ENCODE measurements at places on chromosomes 4 and X.

GRCh38 chr4:89158884-89159503, 47.7 kb downstream of the TIGD2 start:
- peak; percentile 20 for DNase-seq

- no peak for DNase-seq
Observed at GRCh38 chr4:184174571-184175488, 42.8 kb downstream of the ENPP6 start.

DNA sequence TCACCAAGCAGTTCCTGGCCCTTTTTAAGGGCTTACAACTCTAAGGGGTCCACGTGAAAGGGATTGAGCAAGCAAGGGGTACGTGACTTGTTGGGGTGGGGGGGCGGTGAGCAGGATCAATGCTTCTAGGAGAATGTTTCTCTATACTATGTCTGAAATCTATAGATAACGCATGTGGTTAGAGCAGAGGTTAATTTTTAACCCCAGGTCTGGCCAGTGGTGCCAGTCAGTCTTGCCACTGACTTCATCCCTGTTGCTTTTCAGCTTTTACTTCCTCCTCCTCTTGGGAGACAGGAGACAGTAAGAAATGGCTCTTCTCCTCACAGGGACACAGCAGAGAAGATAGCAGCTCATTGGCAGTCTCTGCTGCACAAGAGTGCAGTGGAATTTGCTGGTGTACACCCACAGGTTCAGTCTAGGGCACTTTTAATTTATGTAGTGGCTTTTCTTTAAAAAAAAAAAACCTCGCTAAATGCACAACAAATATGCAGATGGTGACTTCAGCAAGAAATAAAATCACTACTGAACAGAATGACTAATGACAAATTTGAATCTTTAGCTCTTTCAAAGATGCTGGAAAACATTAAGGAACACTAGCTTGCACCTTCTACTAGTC, 190.5 kb downstream of the CCNG2 start:
- DNase-seq = no peak

DNA sequence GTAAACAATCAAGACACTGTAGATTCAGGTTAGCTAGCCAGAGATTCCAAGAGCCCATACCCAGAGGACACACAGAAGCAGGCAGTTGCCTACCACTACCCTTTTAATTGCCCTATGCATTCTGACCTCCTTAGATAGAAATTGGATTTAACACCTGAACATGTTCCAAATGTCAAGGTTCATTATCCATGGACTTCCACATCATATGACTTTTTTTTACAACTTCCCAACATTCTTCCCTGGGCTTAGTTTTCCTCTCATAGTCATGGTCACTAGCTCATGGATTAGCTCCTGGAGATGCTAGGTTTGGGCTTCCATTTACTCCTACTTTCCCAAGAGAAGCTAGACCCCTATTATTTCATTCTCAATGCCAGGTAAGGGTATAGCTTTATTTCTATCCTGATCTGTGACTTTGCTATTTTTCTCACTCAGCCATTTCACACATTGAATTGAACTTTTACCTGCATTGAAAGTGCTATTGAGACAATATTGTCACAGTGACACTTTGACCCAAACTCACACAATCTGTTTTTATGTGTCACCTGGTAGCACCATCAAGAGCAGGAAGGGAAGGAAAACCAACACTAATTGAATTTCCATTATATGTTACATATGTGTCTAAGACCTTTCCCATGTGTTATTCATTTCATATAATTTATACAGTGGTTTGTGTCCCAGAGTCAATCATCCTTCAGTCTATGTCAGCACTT, 44.0 kb upstream of the PRKG2 start:
- no peak for DNase-seq

- no peak for DNase-seq
Observed at GRCh38 chrX:9647431-9647830, 118.2 kb downstream of the GPR143 start.

DNA sequence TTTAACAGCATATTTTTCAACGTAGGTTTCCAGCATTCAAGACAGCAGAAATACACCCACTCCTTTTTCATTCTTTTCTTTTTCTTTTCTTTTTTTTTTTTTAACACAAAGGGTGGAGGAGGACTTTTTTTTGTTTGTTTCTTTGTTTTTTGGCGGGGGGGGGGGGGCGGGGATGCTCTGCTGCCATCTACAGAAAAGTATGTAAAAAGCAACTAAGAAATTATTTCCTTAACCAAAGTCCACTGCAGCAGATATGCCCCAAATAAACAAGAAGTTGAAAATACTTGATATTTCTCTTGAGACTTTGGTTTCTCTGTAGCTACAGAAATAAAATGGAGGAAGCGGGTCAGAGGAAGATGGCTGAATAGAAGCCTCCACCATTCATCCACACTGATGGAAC, 63.2 kb upstream of the PBDC1 start:
- no peak for DNase-seq

- DNase-seq = no peak
Observed at GRCh38 chr4:3209551-3210325, 39.2 kb upstream of the MSANTD1 start.

GRCh38 chr4:106126062-106126461, 189.9 kb downstream of the TBCK start:
- no peak for DNase-seq

DNA sequence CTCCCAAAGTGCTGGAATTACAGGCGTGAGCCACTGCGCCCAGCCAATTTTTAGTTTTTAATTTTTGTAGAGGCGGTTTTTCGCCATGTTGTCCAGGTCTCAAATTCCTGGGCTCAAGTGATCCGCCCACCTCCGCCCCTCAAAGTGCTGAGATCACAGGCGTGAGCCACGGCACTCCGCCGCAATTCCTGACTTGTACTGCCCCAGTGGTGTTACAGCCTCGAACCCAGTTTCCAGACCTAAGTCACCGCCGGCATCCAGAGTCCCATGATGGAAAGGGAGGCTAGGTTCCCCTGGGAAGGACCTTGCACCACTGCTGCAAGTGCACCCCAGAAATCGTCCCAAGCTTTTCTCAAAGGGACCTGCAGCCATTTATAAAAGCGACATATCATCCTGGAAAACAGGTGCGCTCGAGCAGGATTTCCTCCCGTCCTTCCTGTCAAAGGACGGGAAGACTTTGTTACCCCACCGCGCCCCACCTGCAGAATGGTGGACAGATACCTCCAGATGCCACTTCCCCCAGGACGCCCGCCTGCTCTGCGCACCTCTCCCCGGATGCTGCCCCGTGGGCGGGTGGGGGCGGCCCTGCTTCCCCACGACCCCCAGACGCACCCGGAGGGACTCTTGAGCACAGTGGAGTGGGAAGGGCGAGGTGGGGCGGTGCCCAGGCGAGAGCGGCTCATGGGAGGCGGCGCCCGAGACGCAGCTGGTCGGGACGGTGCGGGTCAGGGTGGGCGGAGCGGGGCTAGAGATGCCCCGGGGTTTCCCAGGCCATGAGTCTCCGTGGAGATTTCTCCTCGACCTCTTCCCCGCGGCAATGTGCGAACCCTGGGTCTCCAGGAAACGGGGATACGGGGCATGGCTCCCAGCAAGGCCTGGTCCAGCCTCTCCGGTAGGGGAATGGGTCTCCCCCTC, 947 bp upstream of the RPL10 start:
- DNase-seq = peak; percentile 54

DNA sequence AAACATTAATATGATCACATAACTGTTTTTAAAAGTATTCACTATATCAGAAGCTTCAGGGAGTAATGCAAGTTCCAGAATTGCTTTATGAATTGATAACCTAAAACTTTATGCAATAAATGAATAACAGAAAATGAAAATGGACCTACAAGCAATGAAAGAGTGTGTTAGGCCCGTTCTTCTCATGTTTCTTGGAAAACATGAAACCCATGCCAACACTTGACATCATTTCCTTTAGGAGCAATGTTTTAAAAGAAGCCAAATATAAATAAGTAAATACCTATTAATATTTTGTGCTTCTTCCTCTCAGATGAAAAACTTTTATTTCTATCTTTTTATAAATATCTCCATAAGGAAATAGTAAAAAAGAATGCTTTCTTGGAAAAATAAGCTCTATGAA, 123.0 kb upstream of the GALNT7 start:
- no peak for DNase-seq

GRCh38 chrX:46040001-46040400, 505.2 kb downstream of the ZNF674 start:
- no peak for DNase-seq

- no peak for DNase-seq
Observed at GRCh38 chr4:128633067-128633466, 176.4 kb upstream of the JADE1 start.

GRCh38 chr4:107824350-107825071, at the start of gene SGMS2:
Gene SGMS2 (plus strand): TSS chr4:107824932. CDS start chr4:107895554, 70,622 bp downstream.
- peak; percentile 5 for DNase-seq

GRCh38 chr4:90852237-90852636, 725.0 kb downstream of the CCSER1 start:
- no peak for DNase-seq

DNA sequence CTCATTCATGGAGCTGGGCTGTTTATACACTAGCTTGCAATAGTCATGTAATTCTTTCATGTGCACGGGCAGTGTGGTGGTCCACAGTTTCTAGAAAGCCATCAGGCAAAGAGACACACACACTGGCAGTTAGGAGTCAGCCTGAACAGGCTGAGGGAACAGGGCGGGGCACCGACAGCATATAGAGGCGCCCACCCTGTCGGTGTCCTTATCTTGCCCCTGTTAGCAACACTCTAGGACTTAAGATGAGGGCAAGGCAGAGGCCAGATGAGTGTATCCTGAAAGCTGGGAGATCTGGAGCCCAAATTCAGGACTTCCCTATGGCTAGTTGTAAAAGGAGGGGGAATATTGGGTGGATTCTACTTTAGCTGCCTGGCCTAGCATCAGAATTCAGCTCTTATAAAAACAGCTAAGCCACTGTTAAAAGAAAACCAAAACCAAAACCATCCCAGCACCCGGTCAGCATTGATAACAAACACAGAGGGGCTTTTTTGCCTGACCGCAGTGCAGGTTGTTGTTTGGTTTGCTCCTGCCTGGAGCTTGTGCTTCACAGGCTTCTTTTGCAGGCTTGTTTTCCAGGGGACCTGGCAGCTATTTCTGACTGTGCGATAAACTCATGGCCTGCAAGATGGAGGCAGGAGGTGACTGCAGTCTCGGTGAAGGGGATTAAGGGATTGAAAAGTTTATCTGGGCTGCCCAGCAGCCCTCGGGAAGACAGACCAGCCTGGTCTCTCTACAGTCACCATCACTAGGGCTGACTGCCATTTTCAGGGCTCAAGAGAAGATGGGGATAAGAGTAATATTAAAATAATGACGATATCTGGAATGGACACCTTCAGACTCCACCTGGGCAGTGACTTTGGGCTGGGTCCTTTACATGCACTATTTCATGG, 638.9 kb downstream of the MID1IP1 start:
- no peak for DNase-seq

DNA sequence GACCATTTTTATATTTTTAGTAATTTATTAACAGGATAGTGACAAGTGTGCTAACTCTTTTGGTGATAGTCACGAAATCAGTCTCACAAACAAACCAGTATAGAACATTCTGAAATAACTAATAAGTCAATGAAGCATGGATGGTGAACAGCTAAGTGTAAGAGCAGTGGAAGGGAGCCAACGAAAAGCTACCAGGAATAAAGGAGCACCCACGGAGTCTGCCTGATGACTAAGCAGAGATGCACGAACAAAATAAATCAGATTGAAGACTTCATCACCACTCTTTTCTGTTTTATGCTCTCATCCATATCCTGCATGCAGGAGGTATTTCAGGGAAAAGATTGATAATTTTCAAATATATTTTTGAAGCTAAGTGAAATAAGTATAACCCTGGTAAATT, 891.1 kb upstream of the HS3ST1 start:
- no peak for DNase-seq

DNA sequence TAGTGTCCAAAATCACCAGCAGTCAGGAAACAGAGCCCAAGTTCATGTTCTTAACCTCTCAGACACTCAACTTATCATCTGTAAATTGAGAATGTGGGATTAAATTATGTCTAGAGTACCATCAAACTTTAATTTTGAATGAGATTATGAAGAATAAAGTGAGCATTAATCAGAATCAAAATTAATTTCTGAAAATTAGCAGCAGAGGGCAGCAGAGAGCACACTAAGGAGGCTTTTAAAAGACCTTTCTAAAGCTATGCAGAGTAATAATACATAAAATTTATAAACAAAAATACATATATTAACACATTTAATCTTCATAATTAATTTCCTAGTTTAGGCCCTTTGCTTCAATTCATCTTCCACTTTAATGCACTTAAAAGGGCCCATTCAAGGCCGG, 7.1 kb downstream of the TASL start:
- DNase-seq = peak; percentile 0

DNA sequence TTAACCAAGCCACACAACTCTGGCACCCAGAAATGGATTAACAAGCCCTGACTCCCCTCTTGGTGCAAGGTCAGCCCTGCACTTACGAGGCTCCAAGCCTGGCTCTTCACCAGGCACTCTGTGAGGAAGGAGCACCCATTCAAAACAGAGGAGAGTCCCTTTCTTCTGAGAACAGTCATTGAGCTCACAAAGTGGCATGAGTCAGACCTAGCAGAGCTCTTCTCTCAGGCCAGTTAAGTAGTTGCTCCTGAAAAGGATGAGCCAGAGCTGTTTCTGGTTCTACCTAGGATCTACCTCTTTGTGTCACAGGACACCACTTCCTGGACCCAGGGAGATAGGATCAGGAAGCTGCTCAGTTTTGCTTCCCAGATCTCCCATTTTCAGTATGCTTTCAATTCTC, 48.2 kb downstream of the EVC2 start:
- DNase-seq = no peak

DNA sequence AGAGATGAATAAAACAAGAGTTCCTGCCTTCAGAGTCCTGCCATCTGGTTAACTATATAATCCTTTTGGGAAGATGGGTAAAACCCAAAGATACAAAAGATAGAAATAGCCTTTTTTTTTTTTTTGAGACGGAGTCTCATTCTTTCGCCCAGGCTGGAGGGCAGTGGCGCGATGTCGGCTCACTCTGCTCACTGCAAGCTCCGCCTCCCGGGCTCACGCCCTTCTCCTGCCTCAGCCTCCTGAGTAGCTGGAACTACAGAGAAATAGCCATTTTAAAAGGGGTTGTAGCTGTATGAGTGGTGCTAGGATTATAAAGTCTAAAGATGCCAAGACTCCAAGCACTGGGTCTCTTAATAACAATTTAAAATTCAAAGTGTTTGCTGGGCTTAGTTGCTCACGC, 97.2 kb downstream of the KDR start:
- no peak for DNase-seq

- DNase-seq = no peak
Observed at GRCh38 chrX:43643662-43644061, 12.4 kb upstream of the MAOA start.

DNA sequence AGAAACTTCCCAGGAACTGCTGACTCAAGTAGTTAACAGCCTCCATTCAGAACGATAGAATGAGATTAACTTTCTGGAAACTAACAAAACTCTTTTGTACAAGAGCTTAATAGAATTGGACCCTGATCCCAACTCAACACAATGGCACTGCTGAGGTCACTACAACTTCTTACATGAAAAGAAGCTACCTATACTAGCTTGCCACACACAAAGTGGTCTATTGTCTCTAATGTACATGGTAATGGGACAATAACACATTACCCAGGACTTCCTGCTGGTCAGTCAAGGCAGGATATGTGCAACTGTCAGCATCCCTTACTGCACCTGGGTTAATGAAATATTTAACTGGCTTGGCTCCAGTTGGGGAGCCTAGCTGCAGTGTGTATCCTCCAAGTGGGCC, 56.2 kb downstream of the BRCC3 start:
- no peak for DNase-seq

- no peak for DNase-seq
Observed at GRCh38 chr4:175307326-175307725, 389.2 kb downstream of the ADAM29 start.

GRCh38 chr4:55781812-55782211, 37.8 kb upstream of the EXOC1L start:
- DNase-seq = no peak

All from NCI-H774 (cell line).